ENCODE measurements at places on chromosomes 6 and 20.

DNA sequence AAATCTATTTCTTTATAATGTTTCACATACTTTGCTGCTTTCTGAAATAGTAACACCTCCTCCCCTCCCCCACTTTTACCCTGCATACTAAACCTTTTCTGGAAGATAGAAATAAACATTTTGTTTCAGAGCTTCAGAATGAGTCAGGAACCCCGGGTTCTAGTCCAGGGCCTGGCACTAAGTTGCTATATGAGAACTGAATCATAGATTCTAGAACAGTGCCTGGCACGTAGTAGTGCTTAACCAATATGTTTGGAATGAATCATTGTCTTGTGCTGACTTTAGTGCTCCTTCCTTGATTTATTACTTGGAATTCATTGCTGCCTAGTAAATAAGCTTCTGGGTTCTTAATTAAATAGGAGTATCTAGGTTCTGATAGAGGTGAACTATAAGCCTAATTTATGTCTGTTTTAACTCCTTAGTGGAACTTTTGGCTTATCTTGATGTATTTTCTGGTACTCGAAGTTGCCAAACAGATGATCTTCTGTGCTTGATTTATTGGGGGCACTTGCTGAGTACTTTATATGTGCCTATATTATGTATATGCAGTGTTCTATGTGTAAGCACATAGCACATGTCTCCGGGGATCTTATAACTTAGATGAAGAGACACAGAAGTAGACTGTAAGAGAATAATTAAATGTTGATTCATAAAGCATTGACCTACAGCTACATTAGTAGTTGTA, 18.6 kb downstream of the TAB2 start:
- peak; percentile 46 for DNase-seq

GRCh38 chr6:158376631-158377081, 64.4 kb downstream of the TULP4 start:
- DNase-seq, result no peak

GRCh38 chr20:9059931-9060330, 9.0 kb upstream of the PLCB4 start:
- no peak for DNase-seq

- no peak for DNase-seq
These were observed 76.5 kb downstream of the WDR27 start for GRCh38 chr6:169625376-169625775.

GRCh38 chr20:41475503-41475902, 108.9 kb upstream of the EMILIN3 start:
- DNase-seq, result no peak

DNA sequence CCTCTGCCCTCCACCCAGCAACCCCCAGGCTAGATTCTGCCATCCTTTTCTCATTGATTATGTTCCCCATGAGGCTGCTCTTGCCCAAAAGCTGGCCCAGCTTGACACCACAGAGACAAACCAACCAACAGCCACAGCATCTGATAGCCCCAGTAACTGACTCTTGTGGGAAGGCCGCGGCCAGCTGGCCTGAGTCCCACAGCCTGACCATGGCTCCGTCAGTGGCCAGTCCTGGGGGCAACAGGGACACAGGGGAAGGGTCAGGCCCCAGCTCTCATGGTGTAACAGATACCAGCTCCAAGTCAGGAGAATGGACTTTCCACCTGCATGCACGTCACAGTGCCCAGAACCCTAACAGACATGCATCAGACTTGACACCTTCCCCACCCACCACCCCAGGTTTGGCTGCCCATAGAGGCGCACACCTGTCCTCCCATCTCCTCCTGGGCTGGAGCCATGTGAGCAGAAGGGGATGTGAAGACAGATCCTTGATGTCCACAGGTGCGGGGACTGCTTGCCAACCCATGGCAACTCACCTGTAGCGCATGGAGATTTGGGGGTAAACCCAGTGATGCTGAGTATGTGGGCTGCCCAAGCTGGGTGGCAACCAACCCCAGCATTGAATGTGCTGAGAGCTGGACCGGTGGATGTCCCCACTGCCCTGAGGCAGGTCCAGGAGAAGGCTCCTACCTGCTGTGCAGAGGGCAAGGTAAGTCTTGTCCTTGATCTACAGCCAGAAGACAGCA, 18.8 kb downstream of the RIPOR3 start:
- no peak for DNase-seq

- no peak for DNase-seq
These were observed 79.9 kb upstream of the LY86 start for GRCh38 chr6:6508643-6509042.

DNA sequence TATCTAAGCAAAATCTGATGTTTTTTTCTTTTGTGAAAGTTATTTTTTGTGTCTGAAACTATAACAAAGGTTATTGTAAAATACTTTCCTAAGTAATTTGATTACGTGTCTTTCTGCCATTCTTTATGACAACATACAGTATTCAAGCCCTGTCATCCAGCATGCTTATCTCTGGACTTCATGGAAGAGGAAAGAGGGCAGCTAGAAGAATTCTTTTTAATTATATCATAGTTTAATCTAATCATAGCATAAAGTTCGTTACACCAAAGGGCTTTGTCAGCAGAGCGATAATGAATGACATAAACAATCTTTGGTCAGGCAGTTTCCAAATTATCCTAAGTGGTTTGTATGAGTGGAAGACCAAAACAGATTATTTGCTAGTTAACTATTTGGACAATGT, 3.5 kb downstream of the ENPP3 start:
- DNase-seq, result no peak

GRCh38 chr6:70663881-70664466, 3.7 kb upstream of the SMAP1 start:
- no peak for DNase-seq

Measured in activated T-cell treated with anti-CD3 and anti-CD28 coated beads for 48 hours (primary cell).